ENCODE measurements at places on chromosomes 4 and X.
A peak's percentile ranks its signal among the peaks of the same experiment; 100 is the strongest.

- no peak for DNase-seq
Observed at GRCh38 chr4:81335122-81335912, 120.3 kb upstream of the PRKG2 start.

DNA sequence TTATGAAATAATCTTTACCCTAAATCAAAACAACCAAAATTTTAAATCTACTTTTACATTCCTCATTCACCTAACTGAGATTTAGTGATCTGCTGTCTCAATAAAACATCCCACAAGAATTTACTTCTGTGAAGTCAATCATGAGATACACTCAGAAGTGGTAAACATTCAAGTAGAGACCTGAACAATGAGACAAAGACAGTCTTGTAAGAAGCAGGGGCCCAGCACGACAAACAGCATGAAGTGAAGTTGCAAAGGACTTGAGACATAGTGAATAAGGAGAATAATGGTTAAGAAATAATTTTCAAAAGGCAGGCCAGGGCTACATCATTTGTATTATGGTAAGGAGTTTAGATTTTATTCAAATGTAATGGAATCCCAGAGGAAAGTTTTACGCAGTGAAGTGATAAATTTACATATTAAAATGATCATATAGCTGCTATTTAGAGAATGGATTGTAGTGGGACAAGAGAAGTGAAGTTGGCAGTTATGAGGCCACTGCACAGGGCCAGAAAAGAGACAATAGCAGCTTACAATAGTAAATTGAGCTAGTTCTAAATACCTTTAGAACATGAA, 101.9 kb downstream of the MAB21L2 start:
- no peak for DNase-seq

- no peak for DNase-seq
Observed at GRCh38 chr4:37715889-37716402, 29.8 kb upstream of the RELL1 start.

DNA sequence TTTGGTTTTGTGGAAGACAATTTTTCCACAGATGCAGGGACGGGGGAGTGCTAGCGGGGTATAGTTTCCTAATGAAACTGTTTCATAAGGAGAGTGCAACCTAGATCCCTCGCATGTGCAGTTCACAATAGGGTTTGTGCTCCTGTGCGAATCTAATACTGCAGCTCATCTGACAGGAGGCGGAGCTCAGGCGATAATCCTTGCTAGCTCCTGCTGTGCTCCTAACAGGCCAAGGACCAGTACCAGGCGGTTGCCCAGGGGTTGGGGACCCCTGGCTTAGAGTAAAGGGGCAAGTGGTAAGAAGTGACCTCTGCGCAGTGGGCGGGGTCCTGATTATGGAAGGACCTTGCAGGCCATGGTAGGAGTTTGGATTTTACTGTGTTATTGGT, 3.8 kb downstream of the SCML1 start:
- no peak for DNase-seq

GRCh38 chr4:11904846-11905739, 476.4 kb upstream of the HS3ST1 start:
- no peak for DNase-seq

DNA sequence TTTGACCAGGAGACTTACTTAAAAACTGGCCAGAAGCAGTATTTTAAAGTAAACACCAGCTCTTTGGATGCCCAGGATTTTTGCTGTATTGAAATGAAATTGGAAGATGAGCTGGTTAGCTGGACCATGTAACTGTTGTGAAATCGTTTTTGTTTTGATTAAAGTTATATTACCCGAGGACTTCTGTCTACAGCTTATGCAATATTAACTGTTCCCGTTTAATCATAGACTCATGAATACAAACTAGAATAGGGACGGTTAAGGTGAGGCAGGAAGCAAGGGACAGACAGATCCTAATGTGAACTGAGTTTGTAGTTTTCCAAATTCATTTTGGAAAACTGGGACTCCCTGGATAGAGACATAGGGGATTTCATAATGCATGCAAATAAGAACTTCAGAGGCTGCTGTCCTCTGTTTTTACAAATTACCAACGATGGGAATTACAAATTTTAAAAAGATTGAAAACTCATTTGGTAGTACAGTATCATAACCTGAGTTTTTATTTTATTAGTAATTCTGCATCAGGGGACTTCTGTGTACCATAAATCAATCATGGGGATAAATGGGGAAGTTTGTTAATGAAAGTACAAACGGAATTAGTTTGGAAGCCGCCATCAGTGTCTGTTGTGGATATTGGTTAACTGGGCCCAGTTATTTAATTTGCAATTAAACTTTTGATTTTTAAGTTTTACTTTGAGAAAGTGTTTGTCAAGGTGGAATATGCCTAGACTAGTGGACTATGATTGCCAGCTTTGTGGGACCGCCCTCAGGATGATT, 304.4 kb downstream of the AFF2 start:
- no peak for DNase-seq

- DNase-seq = peak; percentile 66
Observed at GRCh38 chrX:151151665-151152267, 24.6 kb upstream of the GPR50 start.

- DNase-seq = no peak
Observed at GRCh38 chrX:74578137-74578536, 36.3 kb downstream of the RLIM start.

- DNase-seq = peak; percentile 82
Observed at GRCh38 chrX:71254092-71254963, at the start of gene ZMYM3. TSS of gene ZMYM3 (minus strand) at chrX:71254140. CDS start at chrX:71253255, 885 bp downstream.

GRCh38 chr4:186283311-186283710, 17.3 kb downstream of the F11 start:
- no peak for DNase-seq

GRCh38 chr4:147078875-147079658, 133.4 kb upstream of the TTC29 start:
- no peak for DNase-seq

DNA sequence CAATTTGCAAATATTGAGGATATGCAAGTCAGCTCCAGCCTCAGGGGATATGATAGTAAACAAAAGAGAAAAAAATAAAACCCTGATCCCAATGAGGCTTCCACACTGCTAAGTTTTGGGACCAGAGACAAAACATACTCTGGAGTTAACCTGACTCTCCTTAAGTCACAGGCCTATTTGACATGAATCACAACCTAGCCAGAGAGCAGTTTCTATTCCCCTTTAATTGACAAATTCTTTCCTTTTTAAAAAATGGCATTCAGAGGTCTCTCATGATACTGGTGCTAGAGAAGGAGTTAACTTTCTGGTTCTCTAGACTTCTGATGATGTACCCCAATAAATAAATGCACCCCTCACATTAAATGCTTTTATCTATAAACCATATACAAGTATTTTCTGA, 8.8 kb downstream of the ACSL1 start:
- DNase-seq = no peak

DNA sequence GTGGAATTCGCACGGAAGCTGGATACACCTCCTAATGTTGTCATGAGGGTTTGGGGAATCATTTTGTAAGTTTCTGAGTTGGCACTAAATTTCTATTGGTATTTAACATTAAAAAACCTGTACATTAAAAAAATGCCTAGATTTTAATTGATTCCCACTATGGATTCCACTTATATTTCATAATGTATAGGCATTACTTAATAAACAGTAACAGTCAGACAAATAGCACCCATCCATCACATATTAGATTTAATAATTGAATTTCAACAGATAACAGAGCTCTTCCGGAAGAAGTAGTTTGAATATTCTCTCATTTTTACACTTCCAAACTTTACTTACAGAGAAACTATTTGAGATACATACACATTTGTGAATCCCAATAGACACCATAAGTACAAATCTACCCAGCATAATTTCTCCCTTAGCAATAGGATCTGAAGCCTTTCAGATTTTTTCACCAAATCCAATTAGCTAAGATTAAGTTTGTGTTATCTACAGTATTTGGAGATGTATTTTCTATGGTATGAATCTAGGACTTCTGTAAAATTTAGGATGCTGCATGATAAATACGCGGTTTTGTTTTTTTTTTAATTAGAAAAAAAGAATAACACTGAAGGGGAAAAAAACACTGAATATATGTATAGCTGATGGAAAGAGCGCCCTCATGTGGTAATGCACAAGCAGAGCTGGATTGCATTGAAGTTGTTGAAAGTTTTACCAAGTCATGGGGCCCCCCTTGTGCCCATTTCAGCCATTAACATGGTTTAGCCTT, 12.2 kb upstream of the ODAM start:
- DNase-seq = peak; percentile 41

GRCh38 chrX:123088331-123088730, 95.7 kb upstream of the GRIA3 start:
- no peak for DNase-seq
